ENCODE measurements at places on chromosomes 5 and 9.

DNA sequence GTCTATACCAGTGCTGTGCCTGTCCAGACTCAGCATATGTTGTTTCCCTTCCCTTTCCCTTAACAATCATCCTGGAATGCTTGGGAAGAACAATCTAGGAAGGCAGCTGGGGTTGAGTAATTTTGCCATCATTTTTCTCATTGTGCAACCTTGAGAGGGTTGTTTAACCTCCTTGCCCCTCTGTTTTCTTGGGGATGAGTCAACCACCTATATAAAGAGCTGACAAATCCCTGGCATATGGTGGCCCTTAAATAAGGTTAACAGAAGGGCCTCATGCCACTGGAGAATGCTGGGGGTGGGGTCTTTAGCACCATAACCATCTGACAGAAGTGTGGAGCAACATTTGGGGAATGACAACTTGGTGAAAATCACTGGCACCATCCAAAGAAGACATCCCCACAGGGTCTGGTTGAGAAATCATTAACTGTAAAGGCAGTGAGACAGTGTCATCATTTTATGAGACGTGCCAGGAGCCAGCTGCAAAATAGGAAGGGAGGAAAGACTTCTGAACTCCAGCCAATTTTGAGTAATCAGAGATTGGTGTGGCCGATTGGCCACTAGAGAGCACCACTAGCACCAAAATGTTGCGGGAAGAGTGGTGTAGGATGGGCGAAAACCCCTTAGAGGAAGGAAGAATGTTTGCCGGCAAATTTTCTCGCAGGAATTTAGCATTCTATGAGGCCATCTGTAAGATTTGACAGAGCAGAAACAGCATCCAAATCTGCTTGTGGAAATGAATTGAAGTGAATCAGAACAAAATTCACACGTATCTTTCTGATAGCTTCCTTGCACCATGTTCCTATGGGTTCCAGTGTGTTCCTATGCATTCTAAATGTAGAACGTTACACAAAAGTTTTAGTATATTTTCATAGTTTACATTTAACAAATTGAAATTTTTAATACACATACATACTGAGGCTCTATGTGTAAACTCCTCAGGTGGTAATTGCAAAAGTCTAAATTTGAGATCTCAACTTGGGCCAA lies 113.8 kb downstream of the MSX2 start:
- no peak overlapping the region for H3K4me3 ChIP-seq
- H3K4me1 ChIP-seq = peaks cover under 1% of the 10 kb centered on the region
- DNase-seq = peak; percentile 27
- no peaks in the 10 kb centered on the region for H3K36me3 ChIP-seq
- H3K27me3 ChIP-seq = no peaks in the 10 kb centered on the region

GRCh38 chr9:107548298-107549142 lies 59.0 kb upstream of the KLF4 start:
- H3K4me3 ChIP-seq = no peak overlapping the region
- DNase-seq = no peak
- no peak overlapping the region for H3K27ac ChIP-seq
- no peaks in the 10 kb centered on the region for H3K27me3 ChIP-seq

DNA sequence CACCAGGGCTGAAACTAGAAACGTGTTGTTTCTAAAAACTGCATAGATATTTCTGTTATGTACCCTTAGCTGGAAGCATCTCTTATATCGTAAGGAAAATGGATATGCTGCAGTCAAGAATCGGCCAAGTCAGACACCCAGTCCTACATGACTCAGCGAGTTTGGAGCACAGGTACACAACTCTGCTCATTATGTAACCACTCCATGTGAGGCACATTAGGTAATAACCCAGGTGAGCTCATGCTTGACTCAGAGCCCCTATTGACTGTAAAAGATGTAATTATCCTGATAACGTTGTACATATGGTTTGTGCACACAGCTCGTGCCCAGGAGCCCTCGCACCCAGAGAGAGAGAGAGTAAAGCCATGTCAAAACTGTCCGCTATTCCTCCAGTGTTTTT lies 593.7 kb upstream of the ACO1 start:
- H3K36me3 ChIP-seq = no peaks in the 10 kb centered on the region
- no peak overlapping the region for H3K27ac ChIP-seq
- no peak for DNase-seq
- no peak overlapping the region for H3K4me3 ChIP-seq
- H3K4me1 ChIP-seq = no peaks in the 10 kb centered on the region

DNA sequence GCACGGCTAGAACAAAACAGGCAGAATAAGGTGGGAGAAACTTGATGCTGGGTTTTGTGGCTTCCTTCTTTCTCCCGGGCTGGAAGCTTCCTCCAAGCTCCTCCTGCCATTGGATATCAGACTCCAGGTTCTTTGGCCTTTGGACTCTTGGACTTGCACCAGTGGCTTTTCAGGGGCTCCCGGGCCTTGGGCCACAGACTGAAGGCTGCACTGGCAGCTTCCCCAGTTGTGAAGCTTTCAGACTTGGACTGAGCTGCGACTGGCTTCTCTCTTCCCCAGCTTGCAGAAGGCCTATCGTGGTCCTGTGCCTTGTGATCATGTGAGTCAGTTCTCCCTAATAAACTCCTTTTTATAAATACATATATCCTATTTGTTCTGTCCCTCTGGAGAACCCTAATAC lies 364.4 kb downstream of the DNAH5 start:
- H3K36me3 ChIP-seq = no peaks in the 10 kb centered on the region
- no peaks in the 10 kb centered on the region for H3K27me3 ChIP-seq
- H3K27ac ChIP-seq = no peak overlapping the region
- DNase-seq = no peak
- H3K4me1 ChIP-seq = no peaks in the 10 kb centered on the region

- H3K4me1 ChIP-seq = no peaks in the 10 kb centered on the region
- H3K4me3 ChIP-seq = no peak overlapping the region
- no peak for DNase-seq
- no peaks in the 10 kb centered on the region for H3K36me3 ChIP-seq
Measured at GRCh38 chr5:74316064-74316603, 324.4 kb downstream of the ENC1 start.

DNA sequence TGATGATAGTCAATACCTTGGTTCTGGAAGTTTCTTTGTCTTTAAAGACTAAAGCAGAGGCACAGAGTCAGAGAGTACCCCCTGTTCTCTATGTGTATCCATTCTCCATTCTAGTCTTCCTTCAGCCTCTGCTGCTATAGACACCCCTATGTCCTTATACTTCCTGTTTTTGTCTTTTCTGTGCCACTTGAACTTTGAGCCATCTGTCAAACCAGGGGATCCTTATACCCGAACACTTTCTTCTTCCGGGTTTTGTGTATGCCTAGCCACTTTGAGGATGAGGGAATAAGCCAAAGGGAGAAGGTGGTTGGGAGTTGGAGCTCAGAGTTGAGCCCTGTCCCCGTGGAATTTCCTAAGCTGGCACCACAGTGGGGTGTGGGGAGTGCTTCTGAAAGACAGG lies 61.1 kb upstream of the IL6ST start:
- no peak for DNase-seq
- H3K27me3 ChIP-seq = no peaks in the 10 kb centered on the region
- no peaks in the 10 kb centered on the region for H3K4me1 ChIP-seq
- H3K4me3 ChIP-seq = no peak overlapping the region
- H3K27ac ChIP-seq = no peak overlapping the region
- no peaks in the 10 kb centered on the region for H3K36me3 ChIP-seq

DNA sequence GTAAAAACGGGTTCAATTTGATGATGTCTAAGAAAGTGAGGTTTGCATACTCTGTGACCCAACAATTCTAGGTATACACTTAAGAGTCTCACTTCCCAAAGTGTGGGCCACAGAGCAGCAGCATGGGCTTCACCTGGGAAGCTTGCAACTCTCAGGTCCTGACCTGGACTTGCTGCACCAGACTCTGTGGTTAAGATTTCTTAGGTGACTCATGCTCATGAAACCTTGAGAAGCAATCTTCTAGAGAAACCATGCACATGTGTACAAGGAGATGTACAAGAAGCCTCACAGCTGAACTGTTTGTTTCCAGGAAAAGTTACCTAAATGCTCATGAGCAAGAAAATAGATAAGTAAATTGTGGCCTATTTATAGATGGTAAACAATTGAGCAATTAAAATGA lies 30.0 kb downstream of the DNAJC21 start:
- no peaks in the 10 kb centered on the region for H3K36me3 ChIP-seq
- DNase-seq = no peak
- H3K4me3 ChIP-seq = no peak overlapping the region
- H3K27ac ChIP-seq = no peak overlapping the region
- H3K27me3 ChIP-seq = no peaks in the 10 kb centered on the region

GRCh38 chr9:107484117-107484723 lies 5.3 kb downstream of the KLF4 start:
- H3K27me3 ChIP-seq = peaks cover 19% of the 10 kb centered on the region
- H3K4me1 ChIP-seq = peaks cover 3% of the 10 kb centered on the region
- H3K4me3 ChIP-seq = no peak overlapping the region

DNA sequence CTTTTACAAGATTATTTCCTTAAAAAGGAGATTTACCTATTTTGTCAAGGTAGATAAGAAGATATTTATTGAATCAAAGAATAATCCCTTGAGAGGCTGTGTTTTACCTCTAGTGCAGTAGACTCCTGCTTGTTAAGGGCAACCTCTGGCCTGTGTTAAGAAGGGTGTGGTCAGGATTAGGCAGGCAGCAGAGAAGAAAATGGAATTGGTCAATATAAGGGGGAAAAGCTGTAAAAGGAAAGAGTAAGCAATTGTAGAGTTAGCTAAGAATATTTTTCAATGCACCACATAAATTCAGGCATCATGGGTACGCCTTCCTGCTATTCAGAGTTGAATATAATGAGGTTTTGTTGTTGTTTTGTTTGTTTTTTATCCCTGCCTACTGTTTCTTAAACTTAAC lies 6.2 kb downstream of the CCDC125 start:
- no peaks in the 10 kb centered on the region for H3K4me1 ChIP-seq
- H3K27ac ChIP-seq = no peak overlapping the region
- no peak for DNase-seq
- no peaks in the 10 kb centered on the region for H3K27me3 ChIP-seq

- no peak overlapping the region for H3K27ac ChIP-seq
- no peak overlapping the region for H3K4me3 ChIP-seq
- no peaks in the 10 kb centered on the region for H3K4me1 ChIP-seq
Measured at GRCh38 chr5:16306812-16307211, 127.2 kb upstream of the MARCHF11 start.

- DNase-seq = no peak
- H3K4me1 ChIP-seq = peaks cover 2% of the 10 kb centered on the region
- H3K27me3 ChIP-seq = 0 out of 2 replicates have a peak, but pooled peaks cover 2% of the 10 kb centered on the region
Measured at GRCh38 chr9:129446828-129447550, 173.9 kb downstream of the C9orf50 start.

GRCh38 chr5:109611505-109611904 lies 78.2 kb upstream of the MAN2A1 start:
- H3K27ac ChIP-seq = no peak overlapping the region
- DNase-seq = no peak
- H3K4me1 ChIP-seq = no peaks in the 10 kb centered on the region
- H3K4me3 ChIP-seq = no peak overlapping the region

DNA sequence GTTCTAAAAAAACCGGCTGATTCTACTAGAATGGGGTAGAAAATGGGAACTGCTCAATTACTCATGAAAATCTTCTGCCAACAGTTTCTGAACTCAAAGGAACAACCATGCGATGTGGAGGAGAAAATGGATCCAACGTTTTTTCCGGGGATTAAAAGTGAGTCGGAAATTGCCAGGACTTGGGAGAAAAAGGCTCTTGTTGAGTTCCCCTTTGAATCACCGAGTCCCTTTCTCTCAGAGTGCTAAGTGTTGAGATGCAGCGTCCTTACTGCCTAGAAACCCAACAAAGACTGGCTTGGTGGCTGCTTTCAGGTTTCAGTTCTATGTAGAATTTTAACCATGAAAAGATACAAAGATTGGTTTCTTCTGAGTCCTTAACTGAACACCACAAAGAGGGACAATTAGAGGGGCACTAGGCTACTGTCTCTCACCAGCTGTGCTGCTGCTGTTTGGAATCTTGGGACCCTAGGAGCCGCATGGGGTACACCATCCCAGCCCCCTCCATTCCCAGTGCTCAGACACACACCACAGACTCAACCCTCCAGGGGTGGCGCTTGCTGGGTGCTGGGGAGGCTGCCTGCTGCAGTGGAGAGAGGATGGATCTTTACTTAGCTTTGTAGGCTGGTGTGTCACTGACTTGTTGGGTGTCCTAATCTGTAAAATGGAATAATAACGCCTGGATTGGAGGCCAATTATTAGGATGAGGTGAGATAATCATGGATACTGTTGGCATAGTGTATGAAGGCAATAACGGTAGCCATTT lies 21.5 kb upstream of the NEUROG1 start:
- H3K27ac ChIP-seq = no peak overlapping the region
- no peaks in the 10 kb centered on the region for H3K36me3 ChIP-seq
- no peak overlapping the region for H3K4me3 ChIP-seq
- no peak for DNase-seq

DNA sequence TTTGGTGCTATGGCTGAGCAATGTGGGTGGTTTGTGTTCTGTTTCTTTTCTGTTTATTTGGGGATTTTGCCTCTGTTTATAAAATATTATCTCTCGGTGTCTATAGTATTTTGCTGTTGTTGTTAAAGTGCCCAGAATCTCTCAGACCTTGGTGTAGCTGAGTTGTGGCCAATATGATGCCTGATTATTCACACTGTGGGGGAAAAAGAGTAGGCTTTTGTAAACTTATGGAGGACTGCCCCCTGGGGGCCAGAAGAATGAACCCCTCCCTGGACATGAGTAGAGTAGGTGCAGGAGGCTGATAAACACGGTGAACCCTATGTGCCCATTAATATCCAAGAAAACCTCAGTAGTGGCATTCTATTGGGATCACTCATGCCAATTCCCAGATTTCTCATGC lies 49.0 kb upstream of the DPYSL3 start:
- DNase-seq = peak; percentile 63
- no peak overlapping the region for H3K4me3 ChIP-seq
- no peaks in the 10 kb centered on the region for H3K27me3 ChIP-seq
- peaks cover 5% of the 10 kb centered on the region for H3K4me1 ChIP-seq
- peaks cover 6% of the 10 kb centered on the region for H3K36me3 ChIP-seq

- no peak overlapping the region for H3K27ac ChIP-seq
- no peaks in the 10 kb centered on the region for H3K27me3 ChIP-seq
- no peaks in the 10 kb centered on the region for H3K4me1 ChIP-seq
- no peak for DNase-seq
- H3K4me3 ChIP-seq = no peak overlapping the region
- no peaks in the 10 kb centered on the region for H3K36me3 ChIP-seq
Measured at GRCh38 chr5:108398964-108399363, 17.1 kb upstream of the FBXL17 start.

DNA sequence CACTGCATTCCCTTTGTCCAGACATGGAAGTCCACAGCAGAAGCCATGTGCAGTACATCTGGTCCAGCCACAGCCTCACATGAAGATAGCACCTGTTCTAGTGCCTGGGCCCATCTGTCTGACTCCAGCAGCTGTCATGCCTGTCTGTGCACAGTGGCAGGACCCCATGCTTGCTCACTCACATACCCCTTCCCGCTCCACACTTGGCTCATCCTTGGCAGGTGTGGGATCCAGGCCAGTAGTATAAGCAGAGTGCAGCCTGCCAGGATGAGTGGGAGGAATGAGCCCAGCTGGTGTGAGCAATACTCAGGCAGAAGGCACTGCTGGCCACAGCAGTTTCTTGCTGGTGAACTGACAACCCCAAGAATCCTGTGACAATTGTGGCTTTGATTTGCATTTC lies 168.0 kb downstream of the PRDM9 start:
- H3K4me1 ChIP-seq = no peaks in the 10 kb centered on the region
- H3K27me3 ChIP-seq = no peaks in the 10 kb centered on the region
